Fibroblast of skin of scalp (primary cell): ENCODE measurements at places on chromosomes 2 and 18.

- no peak for DNase-seq
Observed at GRCh38 chr2:64029116-64029665, 10.0 kb upstream of the VPS54 start.

DNA sequence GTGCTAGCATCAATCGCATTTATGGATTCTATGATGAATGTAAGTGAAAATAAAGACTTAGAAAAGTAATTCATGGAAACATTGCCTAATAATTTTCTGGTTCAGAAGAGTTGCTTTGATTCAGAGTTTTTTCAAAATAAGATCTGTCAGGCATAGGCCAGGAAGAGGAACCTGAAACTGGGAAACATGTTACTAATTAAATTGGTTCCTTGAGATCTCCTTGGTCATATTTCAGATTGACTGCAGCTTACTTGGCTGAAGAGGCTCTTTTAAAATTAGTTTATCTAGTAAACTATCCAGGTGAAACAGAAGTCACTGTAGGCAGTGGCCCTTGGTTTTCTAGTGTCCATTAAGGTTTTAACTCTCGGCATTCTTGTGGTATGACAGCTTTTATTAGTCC lies 27.4 kb downstream of the PPP1CB start:
- no peak for DNase-seq

DNA sequence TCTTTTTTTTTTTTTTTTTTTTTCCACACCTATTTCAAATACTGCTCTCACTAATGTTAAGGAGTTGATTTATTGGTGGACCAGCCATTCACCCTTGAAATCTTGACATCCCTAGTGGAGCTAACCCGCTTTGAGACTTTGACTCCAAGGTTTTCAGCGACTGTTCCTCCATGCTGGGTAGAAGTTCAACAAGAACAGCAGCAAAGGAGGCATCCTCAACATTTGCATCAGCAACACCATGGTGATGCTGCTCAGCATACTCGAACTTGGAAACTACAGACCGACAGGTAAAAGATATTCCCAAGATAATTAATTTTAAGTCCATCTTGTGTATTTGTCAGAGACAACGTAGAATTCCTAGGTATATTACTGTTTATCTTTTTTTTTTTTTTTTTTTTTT lies 74.0 kb downstream of the BIRC6 start:
- DNase-seq, result no peak

DNA sequence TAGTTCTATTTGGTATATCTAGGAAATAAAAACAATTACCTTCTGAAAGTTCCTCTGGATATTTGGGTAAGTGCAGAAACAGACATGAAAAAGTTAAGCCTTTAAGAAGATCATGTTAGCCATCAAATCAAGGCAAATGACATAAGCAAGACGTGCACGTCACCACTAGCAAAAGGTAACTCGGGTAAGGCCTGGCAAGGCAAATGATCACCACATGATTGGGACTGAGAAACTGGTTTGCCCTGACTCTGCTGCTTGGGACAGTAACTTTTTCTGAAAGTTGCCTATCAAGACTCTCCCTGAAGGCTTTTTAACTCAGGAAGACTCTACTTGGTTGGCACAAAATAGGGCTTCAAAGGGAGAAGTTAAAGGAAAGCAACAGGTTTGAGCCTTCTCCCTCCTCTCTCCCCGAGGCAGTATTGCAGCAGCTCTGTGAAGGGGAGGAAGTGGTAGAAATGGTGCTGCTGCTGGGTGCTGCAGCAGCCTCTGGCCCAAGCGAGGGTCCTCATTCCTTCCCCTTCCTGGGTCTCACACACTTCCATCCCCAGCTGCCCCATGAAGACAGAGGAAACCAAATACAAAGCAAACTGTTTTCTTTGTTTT lies 17.1 kb upstream of the TMEM237 start:
- no peak for DNase-seq

GRCh38 chr2:58039170-58039611 lies 7.4 kb upstream of the VRK2 start:
- peak; percentile 44 for DNase-seq

DNA sequence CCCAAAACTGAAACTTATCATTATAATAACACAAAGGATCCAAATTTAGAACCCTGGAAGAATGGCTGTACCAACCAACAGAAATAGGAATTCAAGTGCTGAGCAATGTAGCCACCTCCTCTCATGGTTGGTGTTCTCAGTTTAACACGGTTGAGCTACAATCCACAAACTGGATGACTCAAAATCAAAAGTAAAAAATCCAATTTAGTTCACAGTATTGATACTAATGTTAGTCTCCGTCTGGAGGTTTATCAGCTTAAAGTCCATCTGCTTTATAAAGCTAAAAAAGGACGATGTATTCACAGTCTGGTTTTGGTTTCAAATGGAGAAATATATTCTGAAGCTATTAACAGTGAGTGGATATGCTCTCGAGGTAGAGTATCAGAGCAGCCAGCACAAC lies 40.5 kb downstream of the CNTNAP5 start:
- no peak for DNase-seq

DNA sequence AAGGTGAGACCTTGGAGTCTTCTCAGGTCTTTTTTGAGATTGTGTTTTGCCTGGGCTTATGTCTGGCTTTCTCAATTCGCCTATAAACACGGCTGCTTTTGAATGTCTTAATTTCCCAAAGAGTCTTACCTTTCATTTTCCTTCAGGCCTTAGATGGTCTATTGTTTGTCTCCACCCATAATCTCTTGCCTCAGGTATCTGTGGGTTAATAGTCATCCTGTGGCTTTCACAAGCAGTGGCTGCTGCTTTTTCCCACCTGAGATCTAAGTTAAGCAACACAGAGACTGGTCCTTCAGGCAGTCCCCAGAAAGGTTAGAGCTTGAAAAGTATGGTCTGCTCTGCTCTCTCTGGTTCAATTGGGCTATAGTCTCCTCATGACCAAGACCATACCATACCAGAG lies 275.3 kb downstream of the INSIG2 start:
- no peak for DNase-seq

GRCh38 chr2:188327518-188328213 lies 36.0 kb downstream of the GULP1 start:
- DNase-seq, result peak; percentile 53

DNA sequence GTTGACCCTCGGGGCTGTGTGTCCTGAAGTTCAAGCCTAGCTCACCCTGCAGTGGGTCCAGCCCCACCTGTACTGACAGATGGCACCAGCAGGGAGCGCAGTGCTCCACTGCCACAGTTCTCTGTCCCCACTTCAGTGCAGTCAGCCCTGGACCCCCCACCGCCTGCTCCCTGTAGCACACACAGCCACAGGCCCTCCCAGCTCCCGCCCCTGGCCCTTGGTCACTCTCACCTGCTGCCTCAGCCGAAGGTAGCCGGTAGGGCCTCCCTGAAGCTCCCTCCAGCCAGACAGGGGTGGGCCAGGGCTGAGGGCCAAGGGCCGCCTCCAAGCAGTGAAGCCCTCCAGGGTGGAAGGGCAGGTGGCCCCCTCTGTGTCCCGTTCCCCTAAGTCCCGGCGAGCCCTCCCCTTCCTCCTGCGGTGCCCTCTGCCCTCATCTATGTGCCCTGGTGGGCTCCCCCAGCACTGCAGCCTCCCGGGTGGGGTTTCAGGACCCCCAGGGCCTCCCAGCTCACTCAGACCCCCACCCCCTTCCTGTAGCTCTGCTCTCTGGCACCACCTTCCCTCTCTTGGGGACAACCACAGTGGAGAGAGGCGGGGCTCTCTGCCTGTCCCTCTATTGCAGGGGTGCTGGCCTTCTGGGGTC lies 10.8 kb upstream of the ALPP start:
- no peak for DNase-seq

- peak; percentile 39 for DNase-seq
Observed at GRCh38 chr2:199932312-199932855, 21.3 kb downstream of the C2orf69 start.

- no peak for DNase-seq
Observed at GRCh38 chr18:3879114-3879835, 429.3 kb downstream of the TGIF1 start.

- DNase-seq, result peak; percentile 53
Observed at GRCh38 chr2:46229134-46230063, 67.8 kb upstream of the EPAS1 start.

DNA sequence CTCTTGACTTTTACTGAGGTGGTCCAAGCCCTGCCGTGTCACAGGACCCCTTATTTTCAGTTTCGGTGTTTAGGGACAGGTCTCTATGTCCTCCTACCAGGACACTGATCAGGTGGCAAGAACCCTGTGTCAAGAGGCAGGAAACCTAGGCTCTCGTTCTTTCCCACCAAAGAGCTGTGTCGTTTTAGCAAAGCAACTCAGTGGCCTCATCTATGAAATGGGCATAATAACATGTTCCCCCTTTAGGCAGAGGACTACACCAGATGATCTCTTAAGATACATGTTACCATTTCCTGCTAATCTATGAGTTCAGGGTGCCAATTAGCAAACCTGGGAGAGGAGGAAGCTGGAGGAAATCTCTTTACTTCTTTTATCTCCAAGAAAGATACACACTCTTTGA lies 1.9 kb downstream of the RAB31 start:
- DNase-seq, result no peak

DNA sequence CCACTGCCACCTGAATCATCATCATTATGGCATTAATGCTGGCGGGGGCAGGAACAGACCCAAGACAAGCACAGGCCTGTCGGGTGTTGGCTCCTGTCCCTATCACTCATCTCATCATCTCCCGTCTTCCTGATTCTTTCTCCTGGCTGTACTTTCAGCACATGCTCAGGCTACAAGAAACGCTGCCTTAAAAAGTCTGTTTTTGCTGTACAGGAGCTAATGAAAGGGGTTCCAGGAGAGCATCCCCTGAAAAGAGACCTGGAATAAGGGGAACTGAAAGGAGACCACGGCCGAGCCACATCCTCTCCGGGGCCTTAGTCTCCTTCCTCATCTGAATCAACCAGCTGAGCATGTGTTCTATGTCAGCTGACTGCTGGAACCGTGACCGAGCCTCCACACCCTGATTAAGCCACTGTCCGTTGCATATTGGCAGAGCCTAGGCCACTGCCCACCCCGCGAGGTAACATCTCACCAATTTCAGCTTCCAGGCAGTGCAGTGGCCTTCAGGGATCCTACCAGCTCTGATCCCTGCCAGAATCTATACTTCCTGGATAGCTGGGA lies 62.6 kb downstream of the DNMT3A start:
- DNase-seq, result no peak

GRCh38 chr2:25076749-25077148 lies 34.9 kb downstream of the EFR3B start:
- DNase-seq, result no peak

DNA sequence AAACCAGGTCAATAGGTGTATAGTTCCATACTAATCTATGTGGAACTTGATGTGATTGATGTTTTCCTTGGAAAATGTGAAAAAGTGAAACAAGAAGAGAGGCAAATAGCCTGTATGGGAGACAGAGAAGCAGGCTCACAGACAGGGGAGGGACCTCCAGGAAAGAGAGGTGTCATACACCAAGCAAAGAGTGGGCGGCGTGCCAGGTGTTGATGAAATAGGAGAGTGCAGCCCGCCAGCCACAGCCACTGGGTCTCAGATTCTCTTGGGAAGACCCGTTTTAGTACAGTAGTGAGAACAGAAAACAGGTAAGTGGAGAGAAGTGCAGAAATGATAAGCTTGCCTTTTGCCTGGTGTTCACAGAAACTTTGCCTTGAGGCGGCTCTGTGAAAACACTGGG lies 301.9 kb downstream of the ZNF407 start:
- DNase-seq, result peak; percentile 8

DNA sequence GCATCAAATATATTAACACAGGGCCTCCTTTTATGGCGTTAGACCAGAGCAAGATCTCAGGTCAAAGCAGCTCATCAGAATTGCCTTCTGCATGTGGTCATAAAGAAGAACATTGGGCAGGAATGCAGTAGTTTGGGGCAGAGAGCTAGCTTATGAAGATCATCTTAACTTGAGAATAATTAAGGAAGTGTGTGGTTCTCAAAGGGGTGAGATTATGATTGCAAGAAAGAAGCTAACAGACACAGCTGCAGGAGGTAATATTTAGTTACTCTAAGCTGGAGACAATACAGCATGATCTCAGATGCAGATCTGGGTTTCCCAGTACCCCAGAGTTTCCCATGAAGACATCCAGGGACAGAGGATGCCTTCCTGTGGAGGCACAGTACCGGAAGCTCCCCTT lies 91.6 kb downstream of the TTC27 start:
- no peak for DNase-seq

DNA sequence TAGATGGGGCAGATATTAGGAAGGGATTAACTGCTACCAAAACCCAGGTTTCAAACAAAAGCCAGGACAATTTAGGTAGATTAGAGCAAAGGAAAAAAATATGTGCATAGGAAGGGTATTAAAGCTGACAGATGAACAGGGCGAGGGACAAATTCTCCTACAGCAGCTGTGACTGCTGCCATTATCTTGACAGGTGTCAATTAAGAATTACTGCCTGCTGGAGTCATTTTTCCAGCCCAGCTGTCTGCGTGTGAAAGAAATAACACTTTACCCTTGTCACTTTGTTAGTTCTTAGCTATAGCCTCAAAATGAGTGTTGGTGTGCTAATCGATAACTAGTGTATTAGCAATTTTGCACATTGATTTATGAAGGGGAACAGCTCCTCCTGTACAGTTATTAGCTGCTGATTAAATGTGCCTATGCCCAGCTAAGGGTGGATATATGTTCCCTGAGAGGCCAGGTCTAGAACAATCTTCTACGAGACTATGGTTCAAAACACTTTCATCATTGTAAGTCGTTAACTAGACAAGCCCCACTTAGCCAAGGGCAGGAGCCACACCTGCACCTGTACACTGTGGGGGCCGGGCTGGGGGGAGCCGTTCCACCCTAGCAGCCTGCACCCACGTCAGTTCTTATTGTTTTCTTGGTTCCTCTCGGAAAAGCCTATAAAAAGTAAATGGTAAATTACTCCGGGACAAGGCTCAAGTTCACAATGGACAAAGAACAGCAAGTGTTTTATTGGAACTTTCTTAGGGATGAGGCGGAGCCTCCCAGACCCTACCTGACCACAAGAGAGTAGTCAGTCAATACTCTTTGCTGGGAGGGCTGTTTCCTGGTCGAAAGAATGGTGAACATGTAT lies 7.7 kb downstream of the TSHZ1 start:
- DNase-seq, result no peak

- no peak for DNase-seq
Observed at GRCh38 chr2:135485441-135485840, 45.6 kb downstream of the ZRANB3 start.
